ENCODE measurements at places on chromosomes 12 and 14. TPM values are rescaled to one million over a fixed set of nuclear protein-coding genes. Genes with fewer than 3 reads are reported as not detected.

PIWIL1 gene
- not detected for total RNA-seq

- no peak for DNase-seq
Measured at GRCh38 chr14:47966076-47966810, 290.8 kb upstream of the MDGA2 start.

MYF6 gene
- total RNA-seq = not detected

GRCh38 chr12:104345234-104346066 is 41.9 kb downstream of the EID3 start:
- no peak for DNase-seq

DNA sequence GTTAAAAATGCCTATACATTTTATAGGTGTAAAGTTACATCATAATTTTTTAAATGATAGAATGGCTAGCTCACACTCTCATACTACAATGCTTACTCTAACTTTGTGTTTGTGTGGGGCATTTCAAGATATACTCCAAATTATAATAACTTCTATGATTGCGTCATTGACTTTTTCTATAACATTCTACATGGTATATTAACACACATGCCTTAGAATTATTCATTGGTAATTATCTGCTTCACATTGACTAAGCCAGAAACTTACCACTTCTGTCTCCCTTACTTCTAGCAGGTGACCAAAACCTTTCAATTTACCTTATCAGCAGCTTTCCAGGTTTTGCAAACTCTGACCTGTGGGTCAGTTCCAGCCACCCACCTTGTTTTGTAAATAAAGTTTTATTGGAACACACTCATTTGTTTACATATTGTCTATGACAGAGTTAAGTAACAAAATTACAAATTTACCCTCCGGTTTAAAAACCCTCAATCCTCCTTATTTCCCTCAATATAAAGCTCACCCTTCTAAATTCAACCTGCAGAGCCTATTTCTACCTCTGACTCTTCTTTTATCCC is 12.7 kb upstream of the FLRT2 start:
- DNase-seq = no peak

DNA sequence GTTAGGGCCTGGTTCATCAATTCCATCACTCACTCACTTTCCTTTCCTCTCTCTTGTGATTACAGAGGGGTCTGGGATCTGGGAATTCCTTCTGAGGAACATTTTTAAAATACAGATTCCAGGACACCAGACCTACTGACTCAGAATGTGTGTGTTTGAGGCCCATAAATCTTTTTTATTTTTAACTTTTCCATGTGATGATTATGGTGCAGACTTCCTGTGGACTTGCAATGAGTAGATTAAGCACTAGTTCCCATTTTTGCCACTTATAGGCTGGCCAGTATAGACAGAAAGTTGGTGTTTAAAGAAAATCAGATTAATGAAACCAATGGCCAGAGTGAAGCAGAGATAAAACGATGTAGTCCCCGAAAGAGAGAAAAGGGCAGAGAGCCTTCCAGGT is 28.1 kb downstream of the SLC41A2 start:
- DNase-seq = no peak

DNAJC22 gene
- 0.16 TPM for total RNA-seq

GRCh38 chr12:100258127-100258526 is 8.8 kb downstream of the DEPDC4 start:
- DNase-seq = no peak

PAX9 gene
- total RNA-seq = 2.1 TPM

GRCh38 chr12:89176676-89177075 is 175.6 kb downstream of the DUSP6 start:
- no peak for DNase-seq

CD163L1 gene
- total RNA-seq = 1.1 TPM

MYO1H gene
- not detected for total RNA-seq

ANO2 gene
- total RNA-seq = 4.2 TPM

FOXM1 gene
- total RNA-seq = 1.3 TPM

KRT82 gene
- not detected for total RNA-seq

NEUROD4 gene
- total RNA-seq = not detected

LALBA gene
- total RNA-seq = not detected

TAS2R30 gene
- total RNA-seq = 11.8 TPM

- DNase-seq = no peak
Measured at GRCh38 chr14:74255281-74255680, 16.0 kb downstream of the VSX2 start.

DNA sequence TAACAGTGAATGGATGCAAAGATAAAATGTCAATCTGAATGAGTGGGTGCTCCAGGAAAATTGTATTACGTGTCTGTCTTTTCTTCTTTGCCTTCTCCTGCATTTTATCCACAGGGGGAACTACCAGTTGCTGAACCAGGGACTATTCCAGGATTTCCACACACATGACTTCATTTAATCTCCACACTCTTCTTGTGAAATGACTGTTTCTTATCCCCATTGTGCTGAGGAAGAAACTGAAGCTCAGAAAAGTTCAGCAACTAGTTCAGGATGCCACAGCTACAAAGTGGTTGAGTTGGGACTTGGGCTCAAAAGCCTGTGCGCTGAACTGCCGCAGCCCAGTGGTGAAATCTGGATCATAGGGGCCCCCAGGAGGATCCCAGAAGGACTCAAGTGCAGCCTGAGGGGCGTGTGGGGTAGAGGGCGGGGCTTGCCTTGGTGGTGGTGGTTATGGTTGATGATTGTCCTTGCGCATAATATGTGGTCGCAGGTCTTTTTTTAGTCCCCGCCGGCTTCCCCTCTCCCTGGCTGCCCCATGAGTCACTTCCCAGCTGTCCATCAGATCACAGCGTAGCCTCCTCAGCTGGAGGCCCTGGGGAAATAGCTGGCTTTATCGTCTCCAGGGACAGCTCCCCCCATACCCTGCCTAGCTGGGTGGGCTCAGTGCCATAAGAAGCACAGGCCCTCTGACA is 235.2 kb upstream of the CRY1 start:
- DNase-seq = no peak

OTX2 gene
- not detected for total RNA-seq

TAS2R42 gene
- total RNA-seq = not detected

- no peak for DNase-seq
Measured at GRCh38 chr12:107361970-107362369, 268.6 kb upstream of the CRY1 start.
